ENCODE measurements at places on chromosomes 2 and 18. TPM values are rescaled to one million over a fixed set of nuclear protein-coding genes. Genes with fewer than 3 reads are reported as not detected.
A peak's percentile ranks its signal among the peaks of the same experiment; 100 is the strongest.

DNA sequence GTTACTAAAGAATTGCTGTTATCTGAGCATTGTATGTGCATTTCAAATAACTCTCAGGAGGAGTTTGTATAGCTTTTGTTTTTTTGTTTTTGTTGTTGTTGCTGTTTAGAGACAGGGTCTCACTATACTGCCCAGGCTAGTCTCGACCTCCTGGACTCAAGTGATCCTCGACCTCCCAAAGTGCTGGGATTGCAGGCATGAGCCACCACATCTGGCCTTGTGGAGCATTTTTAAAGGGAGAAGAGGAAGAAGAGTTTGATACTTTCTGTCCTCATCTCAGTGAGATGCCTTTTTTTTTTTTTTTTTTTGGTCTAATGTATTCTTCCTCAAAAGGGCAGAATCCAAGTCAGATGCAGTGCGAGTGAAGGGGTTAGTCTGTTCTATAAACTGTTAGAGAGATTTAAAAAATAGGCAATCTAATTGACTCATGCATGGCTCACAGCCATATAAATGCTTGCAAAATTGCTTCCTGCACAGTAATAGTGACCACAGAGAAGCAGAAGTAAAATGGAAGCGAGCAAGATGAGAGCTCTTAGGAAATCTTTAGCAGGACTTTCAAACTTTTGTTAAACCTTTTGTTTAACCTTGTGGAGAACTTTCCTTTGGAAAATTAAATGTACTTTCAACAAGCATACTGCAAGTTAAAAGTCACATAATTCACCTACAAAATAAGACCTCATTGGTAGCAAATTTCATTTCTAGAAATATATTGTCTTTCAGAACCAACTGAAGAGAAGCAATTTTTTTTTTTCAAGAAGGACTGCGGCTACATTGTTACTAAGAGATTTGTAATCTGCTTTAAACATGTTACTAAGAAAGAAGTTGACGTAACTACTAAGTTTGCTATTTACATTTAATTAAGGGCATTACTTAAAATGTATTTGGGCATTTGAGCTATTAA, 52.3 kb upstream of the ROCK1 start:
- no peak for DNase-seq
- no peak overlapping the region for H3K27ac ChIP-seq
- H3K36me3 ChIP-seq = no peaks in the 10 kb centered on the region
- no peaks in the 10 kb centered on the region for H3K4me1 ChIP-seq
- H3K4me3 ChIP-seq = no peak overlapping the region

RNF138 gene
- total RNA-seq = 63.0 TPM

DNA sequence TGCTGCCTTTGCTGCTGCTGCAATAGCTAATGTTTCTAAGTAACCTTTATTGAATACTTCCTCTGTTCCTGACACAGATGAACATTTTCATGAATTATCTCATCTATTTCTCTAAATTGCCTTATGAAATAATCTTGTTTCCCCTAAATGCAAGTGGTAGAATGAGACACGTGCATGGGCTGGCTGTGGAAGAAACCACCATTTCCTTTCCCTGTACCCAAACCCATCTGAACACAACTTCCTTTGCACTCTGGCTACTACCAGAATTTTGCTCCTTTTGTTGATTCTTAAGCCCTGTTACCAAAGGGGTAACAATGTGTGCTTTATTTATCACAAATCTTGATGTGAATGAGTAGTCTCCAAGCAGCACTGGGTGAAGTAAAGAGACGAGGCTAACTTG, 29.2 kb downstream of the AKAIN1 start:
- DNase-seq = no peak
- H3K4me1 ChIP-seq = no peaks in the 10 kb centered on the region

GRCh38 chr2:161414042-161415033, 1.8 kb upstream of the TBR1 start:
- H3K36me3 ChIP-seq = peaks cover 1% of the 10 kb centered on the region
- peak; percentile 46 for DNase-seq
- peaks cover 52% of the 10 kb centered on the region for H3K4me1 ChIP-seq
- peak overlapping the region; percentile 51 for H3K4me3 ChIP-seq
- H3K27me3 ChIP-seq = peaks cover 59% of the 10 kb centered on the region

CYP27C1 gene
- total RNA-seq = not detected

DNA sequence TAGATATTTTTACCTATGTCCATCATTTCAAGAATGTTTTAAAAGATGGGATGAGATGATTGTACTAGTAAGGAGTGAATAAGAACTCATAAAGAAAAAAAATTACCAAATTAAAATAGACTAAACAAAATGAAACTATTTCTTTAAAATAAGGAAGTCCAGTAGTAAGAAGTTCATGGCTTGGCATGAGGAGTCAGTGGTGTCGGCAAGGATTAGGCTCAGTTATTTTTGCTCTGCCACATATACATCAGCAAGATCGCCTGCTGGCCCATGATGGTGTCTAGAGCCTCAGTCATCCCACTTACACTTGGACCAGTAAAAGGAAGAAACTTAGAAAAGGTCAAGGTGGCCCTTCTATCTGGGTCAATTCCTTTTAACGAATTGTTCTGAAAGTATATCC, 300.9 kb upstream of the SLC8A1 start:
- H3K27ac ChIP-seq = no peak overlapping the region
- no peaks in the 10 kb centered on the region for H3K36me3 ChIP-seq
- H3K4me3 ChIP-seq = no peak overlapping the region

PROM2 gene
- total RNA-seq = 0.85 TPM

AOX1 gene
- 0.07 TPM for total RNA-seq

- no peaks in the 10 kb centered on the region for H3K36me3 ChIP-seq
- DNase-seq = no peak
- H3K4me1 ChIP-seq = no peaks in the 10 kb centered on the region
- H3K4me3 ChIP-seq = no peak overlapping the region
- H3K27me3 ChIP-seq = no peaks in the 10 kb centered on the region
- H3K27ac ChIP-seq = no peak overlapping the region
Measured at GRCh38 chr2:177717831-177718618, 325.5 kb downstream of the AGPS start.

GREB1 gene
- total RNA-seq = 0.39 TPM

All from B cell (primary cell).